ENCODE measurements at places on chromosomes 16 and 17. TPM values are rescaled to one million over a fixed set of nuclear protein-coding genes. Genes with fewer than 3 reads are reported as not detected.
A peak's percentile ranks its signal among the peaks of the same experiment; 100 is the strongest.

PYY gene
- not detected for total RNA-seq

DNA sequence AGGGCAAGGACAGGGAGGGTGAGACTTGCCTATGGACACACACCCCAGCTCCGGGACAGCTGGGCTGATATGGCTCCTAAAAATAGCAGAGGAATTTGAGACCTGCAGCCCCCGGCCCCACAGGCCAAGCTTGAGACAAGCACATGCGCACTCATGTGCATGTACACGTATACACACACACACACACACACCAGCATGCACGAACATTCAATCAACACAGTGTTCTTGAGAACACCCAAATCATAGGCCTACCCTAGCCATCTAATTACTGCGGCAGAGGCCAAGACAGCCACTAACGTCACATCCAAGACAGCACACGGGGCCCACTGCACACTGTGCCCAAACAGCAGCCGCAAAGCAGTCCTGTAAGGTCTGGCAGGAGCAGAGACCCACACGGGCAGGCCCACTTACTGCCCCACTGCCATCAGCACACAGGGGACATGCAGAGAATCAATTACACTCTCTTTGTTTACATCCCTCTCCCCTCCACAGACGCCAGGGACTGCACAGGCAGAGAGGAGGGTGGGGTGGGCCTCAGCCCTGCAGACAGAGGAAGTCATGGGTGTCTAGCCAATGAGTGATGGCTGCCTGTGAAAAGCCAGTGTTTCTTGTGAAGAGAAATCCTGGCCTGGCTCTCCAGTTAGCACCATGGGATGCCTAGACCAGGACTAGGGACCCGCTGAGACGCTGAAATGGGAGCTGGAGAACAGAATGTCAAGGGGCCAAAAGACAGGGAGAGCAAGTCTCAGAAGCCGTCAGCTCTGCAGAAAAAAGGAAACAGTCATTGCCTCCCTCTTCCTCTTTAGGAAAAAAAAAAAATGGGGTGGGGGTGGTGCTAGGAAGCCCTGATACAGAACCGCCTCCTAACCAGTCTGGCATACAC is 39.3 kb downstream of the MYO18A start:
- peak; percentile 83 for DNase-seq

GRCh38 chr16:30526137-30526822 is at the start of gene ZNF768:
Gene ZNF768 (minus strand): TSS chr16:30526566. CDS start chr16:30526413, 153 bp downstream.
- DNase-seq: peak; percentile 56

DNA sequence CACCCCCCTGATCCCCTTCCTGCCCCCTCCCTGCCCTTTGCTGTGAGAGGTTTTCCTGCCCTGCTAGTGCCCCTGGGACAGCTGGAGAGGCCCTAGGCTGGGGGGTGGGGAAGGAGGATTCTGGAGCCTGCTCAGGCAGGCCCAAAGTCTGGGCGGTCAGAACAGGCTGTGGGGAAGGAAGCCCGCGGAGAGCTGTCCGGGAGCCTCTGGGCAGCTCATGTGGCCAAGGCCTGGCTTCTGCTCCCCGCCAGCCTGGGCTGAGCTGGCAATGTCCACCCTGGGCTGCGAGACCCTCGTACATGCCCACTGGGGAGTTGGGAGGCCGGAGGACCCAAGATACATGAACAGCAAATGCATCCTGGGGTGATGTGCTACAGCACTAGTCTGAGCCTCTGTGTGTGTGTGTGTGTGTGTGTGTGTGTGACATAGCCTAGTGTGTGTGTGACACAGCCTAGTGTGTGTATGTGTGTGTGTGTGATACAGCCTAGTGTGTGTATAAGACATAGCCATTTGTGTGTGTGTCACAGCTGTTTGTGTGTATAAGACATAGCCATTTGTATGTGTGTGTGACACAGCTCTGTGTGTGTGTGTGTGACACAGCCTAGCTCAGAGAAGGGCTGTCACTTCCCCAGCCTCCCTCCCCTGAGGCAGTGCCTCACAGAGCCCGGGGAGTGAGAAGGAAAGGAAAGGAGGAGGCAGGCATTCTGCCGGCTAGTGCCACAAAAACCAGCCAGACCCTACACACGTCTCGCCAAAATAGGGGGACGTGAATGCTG is 201.4 kb upstream of the CIBAR2 start:
- peak; percentile 86 for DNase-seq

PPY gene
- total RNA-seq: not detected

CDRT15L2 gene
- not detected for total RNA-seq

ABCC12 gene
- not detected for total RNA-seq

GRCh38 chr17:78044280-78044835 is 84.2 kb downstream of the TMC6 start:
- DNase-seq: no peak

- peak; percentile 61 for DNase-seq
Measured at GRCh38 chr17:881778-882177, 97.8 kb downstream of the NXN start.

Measured in SJCRH30 (cell line).